ENCODE measurements at places on chromosomes 13 and 19.

DNA sequence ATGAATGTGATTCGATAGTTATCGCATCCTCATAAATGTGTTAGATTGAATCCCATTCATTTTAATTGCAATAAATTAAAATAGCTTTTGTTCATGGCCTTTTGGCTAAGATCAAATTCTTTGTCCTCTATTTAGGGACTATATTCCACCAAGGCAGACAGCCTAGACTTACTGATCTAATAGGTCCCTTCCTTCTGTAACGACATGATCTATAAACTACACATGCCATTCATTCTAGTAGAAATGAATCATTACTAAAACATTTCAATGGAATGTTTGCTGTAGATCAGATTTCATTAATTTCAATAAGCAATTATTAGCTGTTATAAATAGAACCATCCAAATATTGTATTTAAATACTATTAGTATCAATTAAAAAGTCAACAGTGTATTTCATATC lies 526.6 kb upstream of the KLHL1 start:
- DNase-seq = no peak

DNA sequence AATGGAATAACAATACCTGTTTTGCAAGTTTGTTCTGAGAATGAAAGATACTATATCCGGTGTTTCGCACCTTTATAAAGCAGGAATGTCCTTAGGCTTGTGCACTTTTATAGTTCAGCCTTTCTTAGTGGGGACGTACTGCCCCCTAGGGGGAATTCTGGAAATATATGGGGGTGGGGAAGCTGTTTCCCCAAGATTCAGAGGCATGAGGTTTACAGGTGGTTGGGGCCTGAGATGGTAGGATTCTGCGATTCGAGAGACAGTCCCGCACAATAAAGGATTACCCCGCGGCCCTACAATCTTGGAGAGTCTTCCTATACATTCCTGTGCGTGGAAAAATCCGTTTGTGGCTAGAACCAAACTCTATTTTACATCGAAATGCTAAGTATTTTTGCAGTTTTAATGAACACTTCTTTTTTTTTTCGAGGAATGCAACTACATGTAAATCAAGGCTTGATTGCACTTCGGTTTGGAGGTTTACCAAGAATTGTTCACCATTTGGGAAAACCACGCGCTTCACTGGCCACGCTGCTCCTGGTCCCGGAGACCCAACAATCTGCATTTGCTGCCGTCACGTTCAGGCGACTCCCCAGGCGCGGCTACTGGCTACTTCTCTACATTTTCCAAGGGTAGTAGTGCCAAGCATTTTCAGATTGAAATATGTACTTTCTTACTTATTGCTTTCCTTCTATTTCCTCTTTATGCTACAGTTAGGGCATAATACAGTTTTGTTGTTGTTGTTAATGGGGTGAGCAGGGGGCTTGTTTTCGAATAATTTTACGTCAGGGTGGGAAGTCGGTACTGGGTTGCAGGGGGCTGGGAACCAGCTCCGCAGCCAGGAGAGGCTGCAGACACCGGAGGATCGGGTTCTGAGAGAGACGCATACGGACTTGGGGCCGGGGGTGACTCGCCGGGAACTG lies 830 bp downstream of the NEK5 start:
- DNase-seq = peak; percentile 87

DNA sequence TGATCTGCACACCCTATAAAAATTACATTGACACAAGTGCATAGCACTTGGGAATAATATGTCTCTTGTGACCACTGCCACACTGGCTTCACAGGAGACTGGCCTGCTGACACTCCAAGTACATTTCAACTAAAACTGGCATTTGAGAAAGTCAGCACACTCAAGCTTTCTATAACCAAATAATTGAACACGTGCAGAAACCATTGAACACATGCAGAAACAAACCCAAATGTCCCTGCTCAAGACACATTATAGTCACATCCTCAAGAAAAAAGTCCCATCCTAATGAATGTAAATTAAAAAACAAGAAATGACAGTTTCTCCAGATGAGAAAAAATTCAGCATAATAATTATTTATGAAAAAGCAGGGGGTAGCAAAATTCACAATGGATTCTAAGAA lies 1859.1 kb upstream of the PCDH20 start:
- no peak for DNase-seq

DNA sequence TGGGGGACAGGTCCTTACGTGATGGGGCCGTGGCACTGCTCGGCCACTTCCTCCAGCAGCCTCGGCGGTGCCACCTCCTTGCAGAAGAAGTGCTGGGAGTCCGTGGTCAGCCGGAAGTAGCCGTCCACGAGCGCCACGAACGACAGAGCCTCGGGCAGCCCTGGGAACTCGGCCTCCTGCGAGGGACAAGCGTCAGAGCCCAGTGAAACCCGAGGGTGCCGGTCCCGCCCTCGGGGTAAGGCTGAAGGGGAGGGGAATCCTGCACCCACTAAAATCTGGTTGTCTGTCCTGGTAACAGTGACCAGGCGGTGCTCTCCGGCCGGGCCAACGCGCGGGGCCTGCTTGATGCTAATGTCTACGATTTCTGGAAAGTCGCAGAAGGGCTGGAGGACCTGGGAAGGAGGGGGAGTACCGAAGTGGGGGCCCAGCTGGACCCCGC lies 6.4 kb downstream of the JAK3 start:
- no peak for DNase-seq

GRCh38 chr13:96082640-96083039 lies 7.3 kb upstream of the HS6ST3 start:
- no peak for DNase-seq

DNA sequence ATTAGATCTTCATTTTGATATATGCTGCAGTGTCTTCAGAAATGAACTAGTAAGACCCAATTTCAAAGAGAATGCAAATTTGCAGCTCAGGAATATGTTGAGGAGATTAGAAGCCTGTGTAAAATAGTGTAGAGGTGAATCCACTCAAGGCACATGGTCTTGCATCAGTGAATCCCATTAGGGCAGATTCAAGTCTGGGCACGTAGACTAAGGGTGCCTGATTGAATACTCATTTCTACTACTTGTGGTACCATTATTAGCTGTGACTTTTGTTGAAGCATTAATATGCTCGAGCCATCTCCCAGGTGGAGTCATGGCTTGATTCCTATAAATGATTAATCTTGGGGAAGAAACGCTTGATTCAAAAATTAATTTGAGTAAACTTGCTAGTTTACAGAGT lies 129.4 kb downstream of the AKAP11 start:
- no peak for DNase-seq

DNA sequence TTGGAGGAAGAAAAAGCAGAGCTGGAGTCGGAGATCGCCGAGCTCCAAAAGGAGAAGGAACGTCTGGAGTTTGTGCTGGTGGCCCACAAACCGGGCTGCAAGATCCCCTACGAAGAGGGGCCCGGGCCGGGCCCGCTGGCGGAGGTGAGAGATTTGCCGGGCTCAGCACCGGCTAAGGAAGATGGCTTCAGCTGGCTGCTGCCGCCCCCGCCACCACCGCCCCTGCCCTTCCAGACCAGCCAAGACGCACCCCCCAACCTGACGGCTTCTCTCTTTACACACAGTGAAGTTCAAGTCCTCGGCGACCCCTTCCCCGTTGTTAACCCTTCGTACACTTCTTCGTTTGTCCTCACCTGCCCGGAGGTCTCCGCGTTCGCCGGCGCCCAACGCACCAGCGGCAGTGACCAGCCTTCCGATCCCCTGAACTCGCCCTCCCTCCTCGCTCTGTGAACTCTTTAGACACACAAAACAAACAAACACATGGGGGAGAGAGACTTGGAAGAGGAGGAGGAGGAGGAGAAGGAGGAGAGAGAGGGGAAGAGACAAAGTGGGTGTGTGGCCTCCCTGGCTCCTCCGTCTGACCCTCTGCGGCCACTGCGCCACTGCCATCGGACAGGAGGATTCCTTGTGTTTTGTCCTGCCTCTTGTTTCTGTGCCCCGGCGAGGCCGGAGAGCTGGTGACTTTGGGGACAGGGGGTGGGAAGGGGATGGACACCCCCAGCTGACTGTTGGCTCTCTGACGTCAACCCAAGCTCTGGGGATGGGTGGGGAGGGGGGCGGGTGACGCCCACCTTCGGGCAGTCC lies 5.0 kb downstream of the FOSB start:
- DNase-seq = no peak

GRCh38 chr13:67410645-67411044 lies 180.5 kb upstream of the PCDH9 start:
- DNase-seq = no peak

DNA sequence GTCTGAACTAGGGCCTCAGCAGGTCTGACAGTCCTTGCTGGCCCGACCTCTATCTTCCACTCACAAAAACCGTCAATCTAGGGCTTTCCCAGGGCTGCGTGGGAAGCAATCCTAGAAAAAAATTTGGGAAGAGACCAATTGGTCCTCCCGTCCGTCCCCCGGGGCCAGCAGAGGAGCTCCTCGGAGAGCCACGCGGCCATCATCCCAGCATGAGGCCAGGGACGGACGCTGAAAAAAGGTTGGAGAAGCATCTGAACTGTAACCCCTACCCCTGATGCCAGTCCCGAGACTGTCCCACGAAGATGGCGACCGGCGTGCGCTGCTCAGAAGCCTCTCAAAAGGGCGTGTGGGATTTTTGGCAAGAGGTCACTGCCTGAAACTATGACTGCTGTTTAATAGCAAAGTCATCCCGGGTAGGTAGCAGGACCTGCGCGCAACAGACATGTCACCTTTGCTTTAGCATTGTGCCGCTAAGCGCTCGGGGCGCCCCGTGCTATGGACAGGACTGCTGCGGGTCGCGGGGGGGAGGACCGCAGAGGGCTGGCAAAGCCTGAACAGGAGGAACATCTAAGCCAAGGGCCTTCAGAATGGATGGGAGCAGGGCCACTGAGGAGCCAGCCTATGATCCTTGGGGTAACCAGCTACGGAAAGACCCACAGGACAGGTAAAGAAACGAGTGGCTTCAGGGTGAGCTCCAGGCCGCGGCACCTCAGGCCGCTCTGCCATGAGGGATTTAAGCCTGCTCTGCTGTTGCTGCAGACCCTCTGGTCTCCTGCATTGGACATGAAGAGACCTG lies 10.6 kb downstream of the AKAP8 start:
- no peak for DNase-seq

DNA sequence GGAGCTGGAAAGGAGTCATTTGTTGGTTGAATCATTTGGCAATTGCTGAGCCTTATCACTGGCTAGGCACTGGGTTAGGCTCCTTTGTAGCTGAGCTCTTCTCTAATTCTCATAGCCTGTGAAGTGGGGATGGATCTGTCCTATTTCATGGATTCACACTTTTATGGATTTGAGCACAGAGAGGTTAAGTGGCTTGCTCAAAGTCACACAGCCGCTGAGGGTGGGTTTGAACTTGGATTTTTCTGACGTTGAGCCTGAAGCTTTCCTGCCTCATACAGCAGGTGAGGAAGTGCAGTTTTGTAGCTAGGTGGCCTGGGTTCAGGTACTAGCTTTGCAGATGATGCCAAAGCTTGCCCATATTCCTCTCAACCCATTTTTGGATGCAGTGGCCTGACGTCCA lies 19.4 kb downstream of the CYP4F22 start:
- no peak for DNase-seq

GRCh38 chr13:113832205-113832604 lies 31.7 kb downstream of the GAS6 start:
- DNase-seq = no peak

DNA sequence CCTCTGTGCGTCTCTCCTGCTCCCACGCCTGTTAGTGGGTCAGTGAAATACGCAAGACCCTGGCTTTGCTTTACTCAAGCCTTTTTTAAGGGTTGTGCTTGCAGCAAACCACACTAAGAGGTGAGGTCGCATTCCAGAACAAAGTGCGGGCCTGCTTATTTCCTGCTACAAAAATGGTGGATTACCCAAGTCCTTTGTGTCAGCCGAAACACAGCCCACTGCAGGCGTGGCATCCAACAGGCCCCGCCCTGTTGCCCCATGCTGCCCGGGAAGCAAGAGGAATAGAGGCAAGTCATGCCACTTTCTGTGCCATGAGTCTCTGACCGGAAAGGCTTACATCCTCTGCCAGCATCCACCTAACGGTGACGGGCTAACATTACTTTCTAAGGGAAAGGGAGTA lies 7.7 kb upstream of the IRS2 start:
- no peak for DNase-seq

GRCh38 chr19:45784096-45784495 lies 1.8 kb upstream of the DMPK start:
- DNase-seq = no peak

GRCh38 chr13:50993934-50994333 lies 84.3 kb downstream of the RNASEH2B start:
- DNase-seq = no peak

DNA sequence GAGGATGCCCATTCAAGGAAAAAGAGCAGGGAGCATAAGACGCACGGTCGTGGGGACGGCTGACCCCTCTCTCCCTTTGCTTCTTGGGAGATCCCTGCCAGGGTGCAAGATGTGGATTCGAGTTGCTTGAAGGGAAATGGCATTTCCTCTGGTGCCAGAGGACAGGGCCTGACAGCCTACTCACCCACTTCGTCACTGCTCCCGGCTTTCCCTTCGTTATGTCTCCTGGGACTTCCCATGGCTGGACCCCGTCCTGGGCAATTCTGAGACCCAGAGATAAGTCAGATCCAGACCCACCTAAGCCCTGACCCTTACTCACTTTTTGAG lies 1.2 kb downstream of the TBC1D17 start:
- no peak for DNase-seq

- DNase-seq = no peak
Observed at GRCh38 chr19:54345938-54346386, 7.0 kb upstream of the LILRA4 start.

GRCh38 chr19:2454962-2455850 lies 1.6 kb downstream of the LMNB2 start:
- DNase-seq = no peak

GRCh38 chr13:99665711-99666110 lies 164.4 kb downstream of the TM9SF2 start:
- no peak for DNase-seq

DNA sequence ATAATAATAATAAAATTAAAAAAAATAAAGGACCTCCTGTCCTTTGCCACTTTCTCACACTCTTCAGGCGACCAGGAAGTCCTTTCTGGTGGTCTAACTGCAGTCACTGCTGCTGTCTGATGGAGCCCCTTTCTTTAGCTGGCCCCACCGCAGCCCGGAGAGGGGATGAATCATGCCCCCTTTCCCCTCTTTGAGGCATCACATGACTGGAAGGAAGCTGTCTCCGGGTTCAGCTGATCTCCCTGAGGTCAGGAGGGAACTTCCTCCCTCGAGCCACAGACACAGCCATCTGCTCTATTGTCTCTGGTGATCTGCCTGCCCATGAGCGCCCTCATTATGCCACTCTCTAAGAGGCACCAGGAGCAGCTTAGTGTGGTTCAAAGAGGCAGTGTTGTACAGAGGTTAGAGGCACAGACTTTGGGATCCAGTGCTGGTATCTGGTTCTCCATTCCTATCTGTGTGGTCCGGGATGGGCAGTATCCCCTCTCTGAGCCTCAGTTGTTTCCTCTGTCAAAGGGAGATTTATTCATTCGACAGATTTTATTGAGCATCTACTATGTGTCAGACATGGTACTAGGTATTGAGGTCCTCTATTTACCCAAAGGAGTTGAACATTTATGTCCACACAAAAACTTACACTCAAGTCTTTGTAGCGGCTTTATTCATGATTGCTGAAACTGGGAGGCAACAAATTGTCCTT lies 30.0 kb downstream of the VAV1 start:
- DNase-seq = peak; percentile 65

DNA sequence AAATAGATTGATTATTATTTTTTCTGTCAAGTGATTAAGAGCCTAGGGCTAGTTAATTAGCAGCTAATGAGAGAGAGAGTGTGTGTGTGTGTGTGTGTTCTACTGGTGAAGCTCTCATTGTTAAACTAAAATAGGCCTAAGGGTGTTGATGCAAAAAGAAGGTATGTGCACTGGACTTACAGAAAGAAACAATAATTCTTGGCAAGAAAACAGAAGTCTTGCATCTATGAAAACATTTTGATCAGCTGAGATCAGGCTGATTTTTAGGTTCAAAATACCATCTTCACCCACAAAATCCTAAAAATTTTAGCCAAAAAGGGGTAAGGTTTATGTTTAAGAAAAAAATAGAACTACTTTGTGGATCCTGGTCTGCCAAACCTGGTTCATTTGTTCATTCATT lies 106.5 kb downstream of the POSTN start:
- DNase-seq = no peak
